ENCODE measurements at places on chromosomes 1 and 21. TPM values are rescaled to one million over a fixed set of nuclear protein-coding genes. Genes with fewer than 3 reads are reported as not detected.

Gene SPATA6
- 13.6 TPM for total RNA-seq

Gene OVAAL
- not detected for total RNA-seq

Gene GOLPH3L
- total RNA-seq = 19.5 TPM

Gene SPRR2G
- not detected for total RNA-seq

Gene RNU11
- total RNA-seq = not detected

Gene RIPPLY3
- not detected for total RNA-seq

Gene HSD3B1
- total RNA-seq = not detected

Gene AMY1A
- total RNA-seq = not detected

Gene NUAK2
- 5.4 TPM for total RNA-seq

Measured in omental fat pad (tissue), 4 donors.